Myocyte (in vitro differentiated cells): ENCODE measurements at places on chromosomes 11 and 22. TPM values are rescaled to one million over a fixed set of nuclear protein-coding genes. Genes with fewer than 3 reads are reported as not detected.

FERMT3 gene
- 6.1 and 19.4 TPM in 2 replicates for total RNA-seq

SCYL1 gene
- 84.4 and 128 TPM in 2 replicates for total RNA-seq

APOL5 gene
- 1.1 and 1.6 TPM in 2 replicates for total RNA-seq

SCT gene
- not detected in 2 replicates for total RNA-seq

ANO9 gene
- total RNA-seq = 0.42 and 0.94 TPM in 2 replicates

ZNF70 gene
- total RNA-seq = 3.0 and 3.2 TPM in 2 replicates

APOL4 gene
- total RNA-seq = 5.1 and 9.2 TPM in 2 replicates

SMIM35 gene
- total RNA-seq = not detected in 2 replicates

LMNTD2 gene
- 0.31 and 0.78 TPM in 2 replicates for total RNA-seq

TYMP gene
- 1.7 and 2.1 TPM in 2 replicates for total RNA-seq

PLAAT3 gene
- 83.5 and 90.2 TPM in 2 replicates for total RNA-seq

SLC22A24 gene
- total RNA-seq = not detected in 2 replicates

VSTM5 gene
- total RNA-seq = not detected in 2 replicates

ABCC8 gene
- not detected in 2 replicates for total RNA-seq

MUC5AC gene
- not detected in 2 replicates for total RNA-seq

OR4D5 gene
- not detected in 2 replicates for total RNA-seq

TEX12 gene
- total RNA-seq = not detected in 2 replicates

TRIM22 gene
- total RNA-seq = 61.0 and 81.6 TPM in 2 replicates

PRMT3 gene
- 18.6 and 27.1 TPM in 2 replicates for total RNA-seq

MCHR1 gene
- 0.94 and 2.1 TPM in 2 replicates for total RNA-seq

OMP gene
- not detected in 2 replicates for total RNA-seq

SCUBE2 gene
- total RNA-seq = 1.2 and 8.4 TPM in 2 replicates

PHF21B gene
- total RNA-seq = 0.35 and 1.9 TPM in 2 replicates

C11orf86 gene
- not detected in 2 replicates for total RNA-seq

CCDC116 gene
- total RNA-seq = 0.13 and 0.57 TPM in 2 replicates

TPBGL gene
- not detected in 2 replicates for total RNA-seq
